ENCODE measurements at places on chromosomes 2 and 18.
A peak's percentile ranks its signal among the peaks of the same experiment; 100 is the strongest.

GRCh38 chr2:194319222-194319992, 1337.6 kb upstream of the SLC39A10 start:
- DNase-seq = no peak

- DNase-seq = no peak
These were observed 228.2 kb downstream of the TMEM163 start for GRCh38 chr2:134490559-134490958.

- no peak for DNase-seq
These were observed 138.8 kb downstream of the TRIB2 start for GRCh38 chr2:12855508-12855907.

DNA sequence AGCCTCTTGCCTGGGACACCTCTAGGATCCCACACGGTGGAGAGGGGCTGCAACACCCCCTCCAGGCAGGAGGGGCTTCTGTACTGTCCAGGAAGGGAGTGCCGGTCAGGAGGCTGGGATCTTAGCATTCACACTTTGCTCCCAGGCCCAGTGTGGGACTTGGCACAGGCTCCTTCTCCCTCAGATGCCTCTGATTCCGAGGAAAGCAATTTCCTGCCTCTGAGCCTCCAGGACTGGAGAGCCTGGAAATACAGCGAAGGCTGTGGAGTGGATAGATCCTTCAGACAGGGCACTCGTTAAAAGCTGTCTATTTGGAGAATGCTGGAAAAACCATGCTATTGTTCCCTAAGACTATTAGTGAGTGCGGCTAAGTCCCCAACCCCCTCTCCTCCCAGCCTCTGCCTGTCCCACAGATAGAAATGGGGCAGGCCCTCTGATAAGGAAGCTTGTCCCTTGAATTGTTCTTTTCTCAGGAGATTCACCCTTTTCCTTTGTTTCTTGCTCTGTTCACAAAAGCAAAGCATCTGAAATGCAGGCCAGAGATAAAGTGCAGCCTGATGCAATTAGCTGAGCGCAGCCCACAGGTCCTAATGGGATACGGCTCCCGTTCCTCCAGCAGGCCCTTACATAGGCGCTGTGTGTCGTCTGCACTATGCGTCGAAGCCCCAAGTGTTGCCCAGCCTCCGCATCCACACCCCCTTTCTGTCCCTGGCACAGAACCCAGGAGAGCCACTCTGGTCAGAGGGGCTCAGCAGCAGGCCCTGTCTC, 252.2 kb downstream of the KLHL29 start:
- DNase-seq = no peak

DNA sequence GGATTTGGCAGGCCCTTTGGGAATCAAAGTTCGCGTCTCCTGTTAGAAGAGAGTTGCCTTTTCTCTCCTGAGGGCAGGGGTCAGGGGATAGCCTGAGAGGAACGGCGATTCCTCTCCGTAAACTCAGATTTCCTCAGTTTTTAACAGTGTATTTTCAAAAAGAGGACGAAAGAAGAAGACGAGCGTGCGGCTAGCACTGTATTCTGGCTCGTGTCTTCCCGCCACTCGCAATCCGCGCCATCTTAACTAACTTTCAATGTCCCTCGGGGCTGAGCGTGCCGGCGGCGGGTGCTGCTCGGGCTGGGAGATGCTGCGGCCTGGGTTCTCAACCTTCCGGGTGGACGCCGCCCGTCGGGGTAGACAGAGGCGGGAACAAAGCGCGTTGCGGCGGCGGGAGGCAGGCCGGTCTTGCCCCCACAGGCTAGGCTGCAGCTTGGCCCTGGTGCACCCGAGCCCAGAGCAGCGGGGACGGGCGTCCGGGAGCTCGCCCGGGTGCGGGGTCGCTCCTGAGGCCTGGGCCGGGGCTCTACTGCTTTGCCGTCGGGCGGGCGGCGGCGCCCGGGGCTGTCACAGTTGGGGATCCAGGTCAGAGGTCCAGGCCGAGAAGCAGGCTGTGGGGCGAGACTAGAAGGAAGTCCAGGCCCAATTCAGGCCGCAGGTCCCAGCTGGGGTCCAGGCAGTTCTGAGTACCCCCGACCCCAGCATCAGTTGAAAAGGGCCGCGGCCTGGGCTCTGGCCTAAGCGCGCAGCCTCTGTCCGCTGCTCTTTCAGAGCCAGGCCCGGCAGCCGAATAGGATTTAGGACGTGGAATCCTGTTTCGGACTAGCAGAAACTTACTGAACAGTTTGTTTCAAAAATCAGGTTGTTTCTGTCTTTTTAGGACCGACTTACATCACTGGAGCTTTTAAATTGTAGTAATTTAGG, 11.8 kb downstream of the TBR1 start:
- no peak for DNase-seq

DNA sequence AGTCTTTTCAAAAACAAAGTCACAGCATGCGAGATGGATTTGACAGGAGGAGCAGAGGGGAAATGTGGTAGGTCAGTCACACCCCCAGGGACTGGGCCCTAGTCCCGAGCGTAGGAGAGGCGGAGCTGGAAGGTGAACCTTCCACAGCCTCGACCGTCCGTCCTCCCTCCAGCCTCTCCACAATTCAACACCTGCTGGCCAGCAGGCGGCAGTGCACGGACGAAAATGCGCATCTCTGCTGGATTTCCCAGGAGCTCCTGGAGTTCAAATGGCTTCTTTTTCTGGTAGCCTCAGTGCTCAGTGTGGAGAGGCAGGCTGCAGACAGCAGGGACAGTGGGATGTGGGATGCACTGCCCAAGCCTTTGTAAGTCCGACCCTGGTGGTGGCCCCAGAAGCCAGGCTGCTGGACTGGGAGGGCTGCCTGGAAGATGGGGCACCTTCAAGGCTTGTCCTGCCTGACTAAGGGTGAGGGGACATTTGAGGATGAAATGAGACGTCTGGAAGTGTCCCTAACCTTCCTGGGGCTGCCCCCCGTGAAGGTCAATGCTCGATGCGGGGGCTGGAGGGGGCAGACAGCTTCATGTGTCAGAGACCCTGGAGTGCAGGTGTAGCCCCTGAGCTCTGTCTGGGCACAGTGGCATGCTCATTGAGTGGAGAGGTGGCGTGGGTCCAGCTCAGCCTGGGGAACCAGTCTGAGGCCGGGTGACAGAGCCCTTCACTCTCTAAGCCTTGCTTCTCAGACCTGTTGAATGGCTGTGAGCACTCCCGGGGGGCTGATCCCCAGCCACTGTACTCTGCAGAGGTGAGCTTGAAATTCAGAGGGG, 189.5 kb downstream of the TFCP2L1 start:
- peak; percentile 52 for DNase-seq

DNA sequence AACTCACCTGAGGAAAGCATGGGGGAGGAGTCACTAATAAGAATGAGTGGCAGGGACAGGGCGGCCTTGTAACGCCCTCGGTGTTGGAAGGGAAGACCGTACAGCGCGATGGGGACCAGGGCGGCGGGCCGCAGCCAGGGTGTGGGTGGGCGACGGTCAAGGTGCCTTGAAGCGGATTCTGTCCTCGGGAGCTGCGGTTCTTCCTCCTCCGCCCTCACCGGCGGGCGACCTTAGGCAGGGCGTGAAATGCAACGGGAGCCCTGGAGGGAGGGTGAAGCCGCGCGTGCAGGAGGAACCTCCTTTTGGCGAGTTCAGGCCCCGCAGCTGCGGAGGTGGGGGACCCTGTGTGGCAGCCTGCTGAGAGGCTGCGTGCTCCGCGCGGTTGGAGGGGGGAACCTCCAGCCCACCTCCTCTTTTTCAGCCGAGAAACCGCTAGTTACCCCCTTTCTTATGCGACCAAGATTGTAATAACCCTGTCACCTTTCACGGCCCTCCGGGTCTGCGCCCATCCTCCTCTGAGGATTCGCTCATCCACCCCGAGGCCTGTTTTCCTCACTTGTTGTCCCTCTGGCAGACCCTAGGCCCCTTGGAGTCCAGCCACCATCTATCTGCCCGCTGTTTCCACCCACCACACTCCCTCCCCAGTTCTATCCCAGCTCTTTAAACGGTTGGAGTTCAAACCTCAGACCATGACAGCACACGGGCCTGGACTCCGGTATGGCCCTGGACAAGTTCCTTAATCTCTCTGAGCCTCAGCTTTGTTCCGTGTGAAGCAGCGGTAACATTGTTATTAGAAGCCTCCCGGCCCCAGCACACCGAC, 823 bp upstream of the RNU2-63P start:
- no peak for DNase-seq

DNA sequence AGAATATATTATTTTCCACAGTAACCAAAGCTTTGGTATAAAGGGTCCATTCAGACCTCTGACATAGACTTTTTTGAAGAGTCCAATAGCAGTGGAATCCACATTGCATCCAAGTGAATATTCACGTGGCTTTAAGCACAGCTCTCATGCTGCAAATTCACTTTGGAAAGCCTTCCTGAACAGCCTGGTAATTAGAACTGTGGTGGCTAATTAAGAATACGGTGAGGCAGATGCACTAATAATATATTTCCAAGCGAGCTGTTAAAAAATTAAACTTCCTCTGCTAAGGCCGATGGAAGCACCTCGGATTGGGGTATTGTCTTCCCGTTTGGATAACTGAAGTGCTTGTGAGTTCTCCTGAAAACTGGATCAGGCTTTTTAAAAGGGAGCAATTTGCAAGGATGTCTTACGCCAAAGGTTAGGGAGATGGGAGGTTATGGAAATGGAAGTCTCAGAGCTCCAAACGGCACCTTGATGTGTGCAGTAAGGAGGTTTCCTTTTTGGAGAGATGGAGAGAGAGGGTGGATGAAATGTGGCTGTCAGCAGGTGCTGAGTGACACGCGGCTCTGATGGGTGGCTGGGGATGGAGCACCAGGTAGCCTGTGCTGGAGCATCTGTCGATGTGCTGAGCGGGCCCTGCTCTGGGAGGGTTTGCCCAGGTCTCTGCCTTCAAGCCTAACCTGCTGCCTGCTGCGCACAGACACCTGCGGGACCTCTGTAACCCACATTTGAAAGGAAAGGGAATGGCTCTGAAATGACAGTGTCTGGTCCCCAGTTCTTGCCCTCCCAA, 37.5 kb downstream of the CABLES1 start:
- DNase-seq = no peak

GRCh38 chr18:12423820-12424219, 16.1 kb downstream of the PRELID3A start:
- no peak for DNase-seq

- DNase-seq = no peak
These were observed 308.7 kb downstream of the CBLN2 start for GRCh38 chr18:72235422-72235821.

- DNase-seq = no peak
These were observed 42.6 kb downstream of the GALNT1 start for GRCh38 chr18:35624146-35624545.

DNA sequence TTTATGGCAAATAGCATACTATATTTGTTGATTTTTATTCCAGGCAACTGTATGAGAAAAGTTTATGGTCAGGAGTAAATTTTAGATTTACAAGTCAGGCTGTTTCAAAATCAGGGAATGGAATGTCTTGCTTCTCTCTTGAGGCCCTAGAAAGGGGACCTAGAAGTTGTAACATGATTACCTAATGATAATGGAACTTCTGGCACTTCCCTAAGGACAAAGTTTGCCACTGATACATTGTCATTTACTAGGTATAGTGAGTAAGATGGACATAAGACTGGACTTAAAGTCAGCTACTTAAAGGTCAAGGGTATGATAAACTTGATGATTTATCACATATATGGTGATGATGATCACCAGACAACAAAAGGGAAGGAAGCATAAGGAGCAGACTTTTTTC, 103.3 kb upstream of the VRK2 start:
- DNase-seq = no peak

DNA sequence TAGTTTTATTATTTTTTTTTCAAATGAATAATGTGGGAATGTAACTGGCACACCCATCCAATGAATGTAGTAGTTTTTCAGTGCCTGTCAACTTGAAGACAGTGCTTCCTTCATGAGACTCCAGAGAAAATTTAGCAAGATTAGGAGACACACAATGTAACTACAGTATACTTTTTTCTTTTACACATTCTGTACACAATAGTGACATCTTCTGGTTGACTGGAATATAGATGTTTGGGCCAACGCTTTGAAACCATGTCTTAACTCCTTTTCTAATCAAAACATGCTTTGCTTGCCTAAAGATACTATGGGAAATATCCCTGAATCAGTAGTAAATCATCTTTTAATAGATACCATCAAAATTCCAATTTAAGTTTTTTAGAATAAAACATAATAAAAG, 229.5 kb upstream of the ZC3H15 start:
- DNase-seq = peak; percentile 77

DNA sequence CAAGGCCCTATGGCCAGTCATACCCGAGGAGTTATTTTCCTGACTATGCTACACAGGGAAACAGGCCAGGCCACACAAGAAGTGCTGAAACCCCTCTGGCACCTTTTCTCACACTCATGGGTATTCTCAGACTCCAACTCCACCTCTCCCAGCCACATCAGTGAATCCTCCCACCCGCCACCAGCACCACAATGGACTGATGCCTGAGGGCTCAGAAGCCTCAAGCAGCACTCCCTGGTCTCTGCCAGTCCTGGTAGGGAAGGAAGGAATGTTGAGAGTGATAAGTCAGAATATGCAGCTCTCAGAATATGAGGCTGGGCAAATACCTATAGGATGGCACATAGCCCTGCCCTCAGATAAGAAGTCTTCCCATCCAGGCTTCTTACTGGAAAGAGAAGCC, 391.1 kb downstream of the ALK start:
- DNase-seq = no peak

GRCh38 chr2:120419073-120419472, 73.1 kb downstream of the INHBB start:
- DNase-seq = no peak

DNA sequence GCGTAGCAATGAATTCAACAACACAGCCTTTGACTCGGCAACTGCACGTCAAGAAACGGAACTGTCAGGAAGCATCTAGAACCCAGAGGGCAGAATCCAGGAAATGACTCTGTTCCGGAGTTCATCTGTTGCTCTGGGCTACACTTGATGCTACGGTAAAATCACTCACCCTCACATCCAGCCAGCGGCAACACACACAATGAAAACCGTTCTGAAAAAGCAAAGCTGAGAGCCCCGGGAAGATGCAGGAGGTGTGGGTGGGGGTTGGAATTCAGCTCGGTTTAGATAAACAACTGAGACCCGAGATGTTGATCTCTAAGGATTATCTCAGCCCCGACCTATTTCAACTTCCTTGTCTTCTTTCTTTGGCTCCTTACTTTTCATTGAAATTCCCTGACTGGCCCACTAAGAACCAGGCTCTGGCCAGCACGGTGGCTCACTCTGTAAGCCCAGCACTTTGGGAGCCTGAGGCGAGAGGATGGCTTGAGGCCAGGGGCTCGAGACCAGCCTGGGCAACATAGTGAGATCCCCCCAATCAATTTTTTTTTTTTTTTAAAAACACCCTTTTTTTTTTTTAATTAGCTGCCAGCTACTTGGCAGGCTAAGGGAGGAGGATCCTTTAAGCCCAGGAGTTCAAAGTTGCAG, 13.3 kb upstream of the RAB17 start:
- peak; percentile 70 for DNase-seq

DNA sequence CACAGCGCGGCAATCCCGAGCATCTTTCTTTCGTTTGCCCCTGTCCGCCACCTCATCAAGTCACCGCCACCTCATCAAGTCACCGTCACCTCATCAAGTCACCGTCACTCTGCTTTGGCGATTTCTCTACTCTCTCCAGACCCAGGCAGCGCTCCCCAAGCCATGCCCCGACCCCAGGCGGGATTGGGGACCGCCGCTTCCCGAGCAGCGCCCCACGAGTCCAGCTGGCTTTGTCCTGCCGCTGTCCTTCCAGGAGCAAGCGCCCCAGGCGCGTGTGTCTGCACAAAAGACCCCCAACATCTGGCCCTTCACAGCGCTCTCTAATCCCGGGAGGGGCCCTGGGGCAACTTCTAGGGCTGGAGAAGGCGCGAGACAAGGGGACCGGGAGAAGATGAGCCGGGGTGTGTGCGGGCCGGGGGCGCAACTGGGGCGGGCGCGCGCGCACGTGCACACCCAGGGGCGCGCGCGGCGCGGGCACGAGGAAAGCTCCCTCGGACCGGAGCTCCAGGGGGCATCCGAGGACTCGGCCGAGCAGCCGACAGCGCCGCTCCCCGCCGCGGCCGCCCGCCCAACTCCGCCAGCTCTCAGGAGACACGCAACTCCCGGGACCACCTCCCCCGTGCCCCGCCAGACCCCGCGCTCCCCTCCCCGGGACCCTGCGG, 633 bp upstream of the RNF152 start:
- no peak for DNase-seq

Data from pons (tissue), 1 donor.